ENCODE measurements at places on chromosomes 7 and 10.

DNA sequence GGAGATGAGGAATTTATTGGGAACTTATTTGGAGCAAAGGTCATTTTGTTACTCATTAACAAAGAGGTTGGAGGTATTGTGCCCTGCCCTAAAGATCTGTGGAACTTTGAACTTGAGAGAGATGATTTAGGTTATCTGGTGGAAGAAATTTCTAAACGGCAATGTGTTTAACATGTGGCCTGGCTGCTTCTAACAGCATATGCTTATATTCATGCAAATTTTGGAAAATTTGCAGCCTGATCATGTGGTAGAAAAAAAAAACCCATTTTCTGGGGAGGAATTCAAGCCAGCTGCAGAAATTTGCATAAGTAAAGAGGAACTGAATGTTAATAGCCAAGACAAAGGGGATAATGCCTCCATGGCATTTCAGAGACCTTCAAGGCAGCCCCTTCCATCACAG lies 10.7 kb upstream of the PANK1 start:
- no peak for DNase-seq

GRCh38 chr10:14056610-14057332 lies 274.0 kb downstream of the FRMD4A start:
- DNase-seq, result no peak

DNA sequence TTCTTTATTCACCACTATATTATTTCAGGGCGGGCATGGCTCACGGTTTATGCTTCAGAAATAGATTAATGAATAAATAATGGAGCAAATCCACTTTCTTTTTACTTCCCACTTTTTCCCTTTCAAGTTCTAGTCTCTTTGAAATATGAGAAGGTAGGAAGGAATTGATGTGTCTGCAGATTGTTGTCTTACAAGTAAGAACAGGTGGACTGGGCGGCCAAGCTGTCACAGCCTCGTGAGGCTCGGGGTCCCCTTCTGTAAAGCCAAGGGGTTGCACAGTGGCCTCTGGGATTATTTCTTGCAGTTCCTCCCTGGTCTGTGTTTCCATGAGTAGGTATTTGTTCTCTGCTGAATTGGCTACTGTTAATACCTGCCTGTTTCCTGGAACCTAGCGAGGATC lies 11.2 kb downstream of the VWA2 start:
- DNase-seq, result no peak

DNA sequence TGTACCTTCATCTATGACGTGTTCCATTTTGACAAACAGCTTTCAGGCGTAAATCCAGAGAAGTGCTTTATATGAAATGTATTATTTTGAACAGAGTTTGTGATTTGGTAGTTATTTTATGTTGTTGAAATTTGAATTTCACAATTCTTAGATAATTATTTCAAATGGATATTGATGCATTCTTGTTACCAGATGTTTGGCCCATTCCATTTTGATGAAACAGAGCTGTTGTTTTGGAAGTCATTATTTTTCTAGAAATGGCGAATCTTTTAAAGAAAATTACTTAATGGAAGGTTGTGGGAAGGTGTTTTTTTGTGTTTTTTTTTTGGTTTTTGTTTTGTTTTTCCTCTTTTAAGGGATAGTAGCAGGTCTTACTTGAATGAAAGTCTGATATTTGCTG lies 2.4 kb downstream of the OTUD1 start:
- DNase-seq, result no peak

- no peak for DNase-seq
Observed at GRCh38 chr7:13282377-13282980, 595.0 kb downstream of the ARL4A start.

DNA sequence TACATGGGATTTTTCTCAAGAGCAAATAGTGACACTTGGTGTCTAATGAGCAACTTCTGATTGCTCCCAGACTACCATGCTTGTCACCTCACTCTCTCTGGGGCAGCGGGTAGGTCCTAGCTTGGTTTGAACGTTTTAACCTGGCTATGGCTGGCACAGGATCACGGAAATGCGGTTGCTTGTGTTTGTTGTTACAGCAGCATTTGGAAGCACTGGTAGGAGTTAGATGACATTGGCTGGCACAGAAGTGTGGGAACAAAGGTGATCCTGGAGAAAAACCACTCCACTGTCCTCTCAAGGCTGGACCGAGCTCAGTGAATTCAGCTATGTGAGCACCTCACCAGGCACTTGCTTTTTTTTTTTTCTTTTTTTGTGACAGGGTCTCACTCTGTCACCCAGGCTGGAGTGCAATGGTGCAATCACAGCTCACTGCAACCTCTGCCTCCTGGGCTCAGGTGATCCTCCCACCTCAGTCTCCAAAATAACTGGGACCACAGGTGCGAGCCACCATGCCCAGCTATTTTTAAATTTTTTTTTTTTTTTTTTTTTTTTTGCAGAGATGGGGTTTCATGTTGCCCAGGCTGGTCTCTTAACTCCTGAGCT lies 3.5 kb upstream of the PFKFB3 start:
- DNase-seq, result no peak

GRCh38 chr10:121495719-121496118 lies 102.5 kb downstream of the FGFR2 start:
- no peak for DNase-seq

DNA sequence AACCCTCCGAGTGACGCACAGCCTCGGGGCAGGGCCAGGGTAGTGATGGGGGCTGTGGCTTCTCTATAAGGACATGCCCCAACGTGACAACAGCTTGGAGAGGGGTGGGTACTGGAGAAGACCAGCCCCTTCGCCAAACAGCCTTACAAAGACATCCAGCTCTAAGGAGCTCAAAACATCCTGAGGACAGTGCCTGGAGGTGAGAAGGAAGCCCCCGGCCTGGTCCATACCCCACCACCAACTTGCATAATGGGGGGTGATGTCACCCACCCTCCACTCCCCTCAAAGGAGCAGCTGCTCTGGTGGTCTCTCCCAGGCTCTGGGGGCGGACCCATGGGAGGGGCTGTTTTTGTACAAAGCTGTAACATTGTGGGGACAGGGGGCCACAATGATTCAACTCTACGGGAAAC lies 15.1 kb downstream of the PRSS2 start:
- DNase-seq, result peak; percentile 71

- DNase-seq, result no peak
Observed at GRCh38 chr10:86898511-86898910, 58.9 kb downstream of the MMRN2 start.

DNA sequence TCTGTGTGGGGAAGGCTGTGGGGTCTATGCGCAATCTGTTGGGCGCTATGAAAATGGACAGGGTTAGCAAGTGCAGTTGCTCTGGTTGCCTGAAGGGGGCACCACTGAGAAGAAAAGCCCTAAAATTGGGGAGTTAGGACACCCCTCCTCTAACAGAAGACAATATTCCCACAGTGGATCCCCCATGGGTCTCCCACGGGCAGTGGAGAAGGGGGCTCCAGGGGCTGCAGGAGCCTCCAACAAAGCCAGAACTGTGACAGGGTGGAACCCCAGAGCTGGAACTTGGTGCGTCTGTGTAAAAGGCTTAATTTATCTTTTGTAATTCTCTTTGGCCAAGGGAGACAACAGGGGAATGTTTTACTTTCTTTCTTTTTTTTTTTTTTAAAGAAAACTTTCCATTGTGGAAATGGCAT lies 12.5 kb upstream of the COL13A1 start:
- no peak for DNase-seq

GRCh38 chr7:111985798-111986197 lies 220.4 kb downstream of the DOCK4 start:
- no peak for DNase-seq

DNA sequence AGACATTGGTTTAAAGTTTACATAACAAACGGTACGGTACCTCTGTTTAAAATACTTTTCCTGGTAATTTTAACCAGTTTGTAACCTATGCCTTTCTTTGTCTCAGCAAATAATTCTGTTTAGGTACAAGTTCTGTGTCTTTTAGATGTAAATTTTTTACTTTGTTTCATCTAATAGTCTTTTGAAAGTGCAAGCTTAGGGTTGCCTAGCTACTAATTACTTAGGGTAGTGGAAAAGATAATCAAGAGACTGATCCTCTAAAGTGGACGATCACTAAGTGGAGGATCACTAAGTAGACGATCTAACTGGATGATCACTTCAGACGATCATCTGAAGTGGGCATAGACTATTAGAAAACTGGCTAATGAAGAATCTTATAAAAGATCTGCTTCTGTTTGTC lies 16.1 kb upstream of the FKBP9 start:
- DNase-seq, result no peak

DNA sequence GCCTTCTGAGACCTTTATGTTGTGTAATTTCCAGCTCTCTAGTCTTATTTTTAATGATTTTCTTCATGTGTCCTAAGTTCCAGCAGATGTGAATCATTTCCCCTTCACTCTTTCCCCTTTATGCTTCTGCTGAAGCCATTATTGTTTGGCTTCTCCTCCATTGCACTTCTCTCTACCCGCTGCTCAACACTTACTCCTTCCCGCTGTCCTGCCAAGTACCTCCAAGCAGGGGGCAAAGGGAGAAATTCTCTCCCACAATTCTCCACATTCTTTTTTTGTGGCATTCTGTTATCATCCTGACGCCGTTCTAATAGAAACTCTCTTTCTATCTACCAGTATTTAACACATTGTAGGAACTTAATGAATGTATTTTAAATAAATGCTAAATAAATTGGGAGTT lies 388.9 kb upstream of the TPK1 start:
- DNase-seq, result no peak

- DNase-seq, result no peak
Observed at GRCh38 chr7:71286924-71287323, 155.0 kb downstream of the GALNT17 start.

DNA sequence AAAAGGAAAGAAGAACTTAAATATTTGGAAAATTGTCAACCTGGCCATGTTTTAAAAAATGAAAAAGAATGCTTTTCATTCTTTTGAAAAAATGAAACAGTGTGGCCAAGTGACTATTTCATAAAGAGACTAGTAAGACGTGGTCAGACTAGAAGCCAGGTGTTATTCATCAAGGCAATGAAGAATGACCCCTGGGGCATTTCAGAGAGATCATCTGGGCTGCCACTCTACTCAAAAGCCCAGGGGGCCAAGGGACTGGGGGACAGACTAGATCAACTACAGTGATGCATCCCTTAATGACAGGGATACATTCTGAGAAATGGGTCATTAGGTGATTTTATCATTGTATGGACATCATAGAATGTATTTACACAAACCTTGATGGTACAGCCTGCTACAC lies 199.4 kb downstream of the STK31 start:
- DNase-seq, result no peak

GRCh38 chr7:32070406-32071360 lies at the start of gene PDE1C:
TSS of gene PDE1C (minus strand) at chr7:32070407.
- no peak for DNase-seq

GRCh38 chr10:3563298-3563697 lies 221.7 kb downstream of the KLF6 start:
- no peak for DNase-seq

GRCh38 chr10:43482319-43483078 lies 45.6 kb downstream of the ZNF487 start:
- no peak for DNase-seq

DNA sequence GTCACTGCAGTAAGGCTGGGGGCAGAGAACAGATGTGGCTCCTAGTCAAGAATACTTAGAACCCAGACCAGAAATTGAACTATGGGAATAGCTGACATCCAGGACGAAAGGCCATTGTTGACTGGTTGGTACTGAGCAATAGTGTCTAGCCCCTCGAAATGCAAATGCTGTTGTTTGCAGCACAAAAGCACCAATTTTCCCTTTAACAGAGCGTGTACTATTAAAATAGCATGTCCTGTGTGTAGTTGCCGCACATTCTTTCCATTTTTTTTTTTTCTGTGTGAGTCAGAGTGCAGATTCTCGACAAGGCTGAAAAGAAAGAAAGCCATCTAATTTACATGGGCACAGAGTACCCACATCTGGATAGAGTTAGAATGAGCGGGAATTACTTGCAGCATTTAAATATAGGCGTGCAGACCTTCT lies 302.4 kb downstream of the PTEN start:
- DNase-seq, result no peak

DNA sequence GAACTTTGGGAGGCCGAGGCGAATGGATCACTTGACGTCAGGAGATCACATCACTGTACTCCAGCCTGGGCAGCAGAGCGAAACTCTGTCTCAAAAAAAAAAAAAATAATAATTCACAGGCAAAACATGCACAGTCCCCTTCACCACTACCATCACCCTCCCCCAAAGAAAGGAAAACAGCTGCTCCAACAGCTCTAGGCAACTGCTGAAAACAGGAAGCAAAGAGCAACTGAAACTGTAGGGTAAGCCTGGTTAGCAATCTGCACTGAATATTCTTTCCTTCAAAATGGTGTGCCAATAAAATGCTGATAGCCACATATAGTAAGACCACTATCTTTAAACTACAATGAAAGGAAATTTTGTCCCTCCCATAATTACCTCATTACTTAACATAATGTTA lies 11.8 kb downstream of the NT5C2 start:
- DNase-seq, result no peak

- DNase-seq, result no peak
Observed at GRCh38 chr10:61642150-61642571, 20.6 kb upstream of the CABCOCO1 start.
